ENCODE measurements at places on chromosomes 11 and 22. TPM values are rescaled to one million over a fixed set of nuclear protein-coding genes. Genes with fewer than 3 reads are reported as not detected.

DNA sequence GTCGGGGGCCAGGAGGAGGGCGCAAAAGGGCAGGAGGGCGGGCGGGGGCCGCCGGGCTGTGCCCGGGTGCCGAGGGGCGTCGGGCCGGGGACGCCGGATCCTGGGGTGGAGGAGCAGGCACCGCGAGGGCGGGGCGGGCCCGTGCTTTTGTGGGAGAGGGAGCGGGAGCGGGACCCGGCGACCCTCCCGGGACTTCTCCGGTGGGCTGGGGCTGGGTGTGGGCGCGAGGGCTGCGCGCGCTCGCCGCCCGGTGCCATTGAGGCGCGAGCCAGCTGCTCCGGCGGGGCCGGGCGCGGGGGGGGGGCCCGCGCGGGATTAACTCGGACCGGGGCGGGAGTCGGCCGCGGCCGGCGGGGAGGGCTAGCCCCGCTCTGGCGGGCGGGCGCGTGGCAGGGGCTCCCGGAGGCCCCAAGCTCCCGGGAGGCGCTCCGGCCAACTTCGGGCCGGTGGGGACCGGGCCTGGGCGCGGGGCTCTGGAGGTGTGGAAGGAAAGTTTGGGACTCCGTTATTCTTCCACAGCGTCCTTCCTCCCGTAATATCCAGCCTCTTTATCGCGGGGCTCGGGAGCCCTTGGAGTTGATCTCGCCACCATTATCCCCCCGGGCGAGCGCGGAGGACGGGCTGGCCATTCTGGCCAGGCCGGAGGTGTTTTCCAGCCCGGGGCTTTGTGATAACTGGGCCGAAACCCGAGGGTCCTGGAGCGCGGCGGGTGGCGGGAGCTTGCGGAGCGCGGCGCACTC lies 936 bp downstream of the CECR2 start:
- no peak for DNase-seq

- DNase-seq: no peak
Observed at GRCh38 chr11:12554122-12554521, 120.1 kb upstream of the TEAD1 start.

The GAL3ST1 gene
- 2.8 TPM for total RNA-seq

The NXPE1 gene
- not detected for total RNA-seq

- no peak for DNase-seq
Observed at GRCh38 chr22:20032407-20032991, 11.6 kb downstream of the TANGO2 start.

DNA sequence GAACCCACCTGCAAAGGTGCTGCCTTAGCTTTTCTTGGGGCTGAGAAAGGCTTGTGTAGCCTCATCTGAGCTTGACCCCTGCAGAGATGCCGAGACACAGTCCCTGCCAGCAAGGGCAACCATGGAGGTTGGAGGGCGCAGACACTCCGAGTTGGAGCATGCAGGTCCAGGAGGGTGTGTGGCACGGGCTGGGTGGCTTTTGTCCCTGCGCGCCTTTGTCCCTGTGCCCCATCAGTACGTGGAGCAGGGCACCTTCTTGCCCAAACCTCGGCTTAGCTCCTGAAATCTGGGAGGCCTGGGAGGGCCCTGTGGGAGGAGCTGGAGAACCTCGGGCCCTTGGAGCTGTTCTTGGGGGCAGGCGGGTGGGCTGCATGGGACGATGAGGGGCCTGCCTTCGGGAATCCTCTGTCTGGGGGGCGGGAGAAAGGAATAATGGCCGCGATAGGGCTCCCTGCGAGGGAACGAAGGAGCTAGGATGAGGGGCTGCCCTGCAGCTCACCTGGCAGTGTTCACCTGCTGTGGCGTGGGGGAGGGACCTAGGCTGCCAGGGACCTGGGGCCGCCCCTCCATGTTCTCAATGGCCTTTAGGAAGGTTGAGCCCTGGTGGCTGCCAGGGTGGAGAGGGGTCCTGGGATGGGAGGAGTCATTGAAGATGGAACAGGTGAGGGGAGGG lies 3.4 kb downstream of the BRSK2 start:
- DNase-seq: no peak

The RCOR2 gene
- total RNA-seq: 3.8 TPM

The TMEM9B gene
- total RNA-seq: 28.2 TPM

The MPEG1 gene
- not detected for total RNA-seq
